ENCODE measurements at places on chromosomes 6 and 20. TPM values are rescaled to one million over a fixed set of nuclear protein-coding genes. Genes with fewer than 3 reads are reported as not detected.

DNA sequence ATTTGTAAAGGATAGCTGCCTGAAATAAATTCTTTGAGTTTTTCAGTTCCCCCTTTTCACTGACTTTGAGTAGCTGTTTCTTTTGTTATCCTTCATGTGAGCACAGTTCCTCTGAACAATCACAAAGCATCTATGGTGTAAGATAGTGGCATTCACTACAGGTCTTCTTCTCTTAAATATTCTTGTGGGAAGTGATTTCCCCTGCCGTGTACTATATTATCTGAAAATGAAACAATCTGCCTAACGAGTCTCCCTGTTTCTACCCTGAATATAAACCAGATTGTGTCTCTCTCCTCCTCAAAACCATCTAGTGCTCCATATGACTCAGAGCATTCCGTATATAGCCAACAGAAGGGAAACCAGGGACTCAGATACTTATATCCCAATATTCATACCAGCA is 380.1 kb upstream of the SOX4 start:
- H3K36me3 ChIP-seq = no peaks in the 10 kb centered on the region
- DNase-seq = no peak
- no peaks in the 10 kb centered on the region for H3K27me3 ChIP-seq
- H3K4me3 ChIP-seq = no peak overlapping the region
- H3K27ac ChIP-seq = no peak overlapping the region
- peaks cover 5% of the 10 kb centered on the region for H3K4me1 ChIP-seq

DNA sequence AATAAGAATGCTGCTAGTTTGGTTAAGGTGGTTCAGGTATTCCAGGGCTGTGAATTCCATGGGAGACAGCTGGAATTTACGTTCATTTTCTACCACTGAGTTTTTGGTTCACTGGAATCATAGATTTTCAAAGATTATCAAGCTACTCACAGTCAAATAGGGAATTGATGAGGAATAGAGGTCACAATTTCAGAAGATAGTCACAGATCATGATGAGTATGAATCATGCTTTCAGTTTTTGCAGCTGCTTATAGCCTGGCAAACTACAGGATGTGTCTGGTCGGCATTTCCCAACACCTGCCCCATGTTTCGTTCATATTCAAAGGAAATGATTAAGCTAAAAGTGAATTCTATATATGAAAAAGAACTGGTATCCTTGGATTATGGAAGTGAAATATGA is 58.7 kb downstream of the BCKDHB start:
- H3K36me3 ChIP-seq = peaks cover 3% of the 10 kb centered on the region
- DNase-seq = no peak
- no peaks in the 10 kb centered on the region for H3K27me3 ChIP-seq

The KCNQ5 gene
- 0.09 TPM for total RNA-seq

The RBPJL gene
- total RNA-seq = not detected

Data from neural progenitor cell (in vitro differentiated cells).